ENCODE measurements at places on chromosomes 4 and X.

DNA sequence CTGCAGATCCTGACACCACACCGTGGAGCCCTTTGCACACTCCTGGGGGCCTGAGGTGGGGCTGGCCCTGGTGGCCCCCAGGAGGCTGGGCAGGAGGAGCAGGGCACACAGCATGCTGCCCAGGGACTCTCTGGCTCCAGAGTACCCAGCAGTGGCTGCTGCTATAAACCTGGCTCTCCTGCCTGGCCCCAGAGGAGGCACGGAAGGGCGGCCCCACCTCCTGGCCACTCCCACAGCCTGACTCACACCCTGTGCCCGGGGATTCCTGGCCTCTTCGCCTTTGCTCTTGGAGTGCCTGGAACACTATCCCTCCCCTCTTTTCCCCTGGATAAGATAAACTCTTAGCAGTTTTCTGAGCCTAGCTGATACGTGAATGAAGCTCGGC is at the start of gene PSAPL1:
Gene PSAPL1, minus strand, starts transcription at position 165 of the 385 bp plus-strand sequence. Its CDS starts 51 bp downstream, at position 114.
- no peak for DNase-seq

GRCh38 chr4:53194727-53195126 is 171.1 kb downstream of the SCFD2 start:
- no peak for DNase-seq

DNA sequence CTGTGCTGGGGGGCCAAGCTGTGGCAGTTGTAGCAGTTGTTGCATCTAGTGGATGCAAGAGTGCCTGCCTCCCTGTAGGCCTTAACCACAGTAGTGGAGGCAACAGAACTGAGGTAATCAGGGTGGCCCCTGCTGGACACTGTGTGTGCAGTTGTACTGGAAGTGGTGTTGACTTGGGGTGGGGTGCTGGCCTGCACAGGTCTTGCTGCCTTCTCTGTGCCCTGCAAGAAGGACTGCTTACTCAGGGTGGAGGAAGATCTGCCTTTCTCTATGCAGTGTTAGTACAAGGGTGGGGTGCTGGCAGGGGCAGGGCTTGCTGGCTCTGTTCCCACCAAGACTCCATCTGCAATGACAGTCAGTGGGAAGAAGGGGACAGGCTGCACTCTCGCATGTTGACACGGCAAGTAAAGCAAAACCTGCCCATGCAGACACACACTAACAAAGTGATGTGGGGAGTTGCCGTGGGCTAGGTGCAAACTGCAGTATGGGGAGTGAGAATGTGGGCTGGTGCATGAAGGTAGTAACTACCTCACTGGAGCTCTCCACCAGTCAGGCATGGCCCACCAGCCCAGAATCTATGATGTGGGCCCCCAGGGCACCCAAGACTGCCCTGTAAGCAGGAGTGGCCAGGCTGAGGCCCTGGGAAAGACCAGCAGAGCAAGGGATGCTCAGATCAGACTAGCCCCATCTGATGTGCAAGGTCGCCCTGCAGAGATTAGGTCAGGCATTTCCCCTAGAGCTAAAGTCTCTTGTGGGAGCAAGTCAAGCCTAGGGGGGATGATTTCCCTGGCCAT is 594.9 kb downstream of the TECRL start:
- DNase-seq = no peak

DNA sequence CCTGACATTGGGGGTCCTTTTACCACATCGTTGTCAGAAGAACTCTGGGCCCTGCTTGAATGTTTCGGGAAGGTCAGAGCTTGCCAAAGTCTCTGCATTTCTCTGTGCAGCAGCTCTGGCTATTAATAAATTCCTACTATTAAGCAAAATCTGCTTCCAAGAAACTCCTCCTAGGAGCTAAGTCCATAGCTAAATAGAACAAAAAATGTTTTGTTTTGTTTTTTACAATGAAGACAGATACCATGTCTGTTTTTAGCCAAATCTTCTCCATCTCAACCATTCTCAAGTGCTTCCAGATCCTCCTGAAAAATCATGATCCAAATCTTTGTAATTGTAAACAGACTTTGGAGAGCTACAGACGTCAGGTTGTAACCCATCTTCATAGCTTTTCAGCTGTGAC is 161.6 kb downstream of the SPATA18 start:
- DNase-seq = no peak
